ENCODE measurements at places on chromosomes 3 and 15. TPM values are rescaled to one million over a fixed set of nuclear protein-coding genes. Genes with fewer than 3 reads are reported as not detected.

CHRNA7 gene
- total RNA-seq: 7.5 TPM

ZCWPW2 gene
- total RNA-seq: 1.6 TPM

LTK gene
- total RNA-seq: 0.59 TPM

GRCh38 chr15:20344601-20345400 is 196.8 kb downstream of the GOLGA6L6 start:
- no peak overlapping the region for H3K27ac ChIP-seq
- H3K27me3 ChIP-seq: no peaks in the 10 kb centered on the region
- peak overlapping the region; percentile 19 for H3K4me3 ChIP-seq
- no peaks in the 10 kb centered on the region for H3K4me1 ChIP-seq

DNA sequence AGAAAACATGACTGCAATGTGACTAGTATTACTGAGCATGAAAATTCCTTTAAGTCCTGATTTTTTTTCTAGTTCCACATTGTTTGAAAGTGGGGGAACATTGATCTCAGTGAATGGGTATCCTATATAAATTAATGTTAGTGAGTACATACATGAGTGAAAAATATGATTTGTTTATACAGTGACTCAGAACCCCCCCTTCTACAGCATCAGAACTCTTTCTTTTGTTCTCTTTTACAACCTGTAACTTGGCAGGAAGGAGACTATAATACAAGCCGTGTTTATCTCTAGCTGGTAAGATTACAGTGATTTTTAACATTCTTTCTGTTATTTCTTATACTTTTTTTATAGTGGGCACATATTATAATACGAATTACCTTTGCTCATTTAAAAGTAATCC is 384.7 kb downstream of the PDCD6IP start:
- no peaks in the 10 kb centered on the region for H3K36me3 ChIP-seq
- H3K4me1 ChIP-seq: no peaks in the 10 kb centered on the region
- no peak for DNase-seq
- no peak overlapping the region for H3K4me3 ChIP-seq

GRCh38 chr3:197847866-197848401 is 56.9 kb downstream of the LRCH3 start:
- H3K27me3 ChIP-seq: no peaks in the 10 kb centered on the region
- no peak overlapping the region for H3K4me3 ChIP-seq
- no peak for DNase-seq
- no peaks in the 10 kb centered on the region for H3K4me1 ChIP-seq
- no peak overlapping the region for H3K27ac ChIP-seq

GRCh38 chr15:29988701-29989100 is 94.1 kb upstream of the GOLGA8J start:
- DNase-seq: no peak
- H3K4me1 ChIP-seq: no peaks in the 10 kb centered on the region
- H3K27ac ChIP-seq: no peak overlapping the region
- no peaks in the 10 kb centered on the region for H3K36me3 ChIP-seq
- H3K27me3 ChIP-seq: no peaks in the 10 kb centered on the region
